Dermis microvascular lymphatic vessel endothelial cell (primary cell): ENCODE measurements at places on chromosomes 11 and 22.

- no peak for DNase-seq
Measured at GRCh38 chr11:65646958-65647701, 9.2 kb downstream of the SIPA1 start.

DNA sequence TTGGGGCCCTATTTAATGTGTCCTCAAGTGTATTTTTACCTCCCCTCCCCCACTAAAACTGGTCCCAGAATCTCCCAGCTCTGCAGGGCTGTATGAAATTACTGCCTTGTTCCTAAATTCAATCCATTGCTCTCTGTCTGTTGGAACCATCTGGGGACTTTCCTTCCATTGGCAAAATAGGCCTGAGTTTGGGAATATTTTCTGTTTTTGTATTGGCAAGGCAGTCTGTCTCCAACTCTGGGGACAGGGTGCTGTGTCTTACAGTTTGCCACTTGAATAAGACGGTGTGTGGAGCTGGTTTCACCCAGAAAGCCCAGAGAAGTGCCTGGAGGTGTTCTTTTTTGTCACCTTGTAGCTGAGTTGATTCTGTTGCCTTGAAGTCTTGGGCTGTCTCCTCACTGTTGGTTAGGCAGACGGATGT is 1.3 kb downstream of the PACS1 start:
- no peak for DNase-seq

GRCh38 chr22:38244106-38244505 is 28.7 kb downstream of the TMEM184B start:
- DNase-seq, result no peak

DNA sequence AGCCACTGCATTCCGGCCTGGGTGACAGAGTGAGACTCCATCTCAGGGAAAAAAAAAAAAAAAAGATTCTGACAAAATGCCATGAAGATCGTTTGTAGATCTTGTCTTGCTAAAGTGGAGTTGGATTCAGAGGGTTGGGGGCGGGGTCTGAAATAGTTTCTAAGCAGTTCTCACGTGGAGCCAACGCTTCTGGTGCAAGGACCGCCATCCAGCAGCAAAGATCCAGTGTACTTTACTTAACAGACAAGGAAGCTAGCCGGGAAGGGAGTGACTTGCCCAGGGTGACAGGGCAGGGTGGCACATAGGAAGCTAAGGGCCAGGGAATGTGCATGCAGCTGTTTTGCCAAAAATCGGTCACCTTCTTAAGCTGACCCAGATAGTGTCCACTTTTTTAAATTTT is 27.4 kb downstream of the APOL1 start:
- DNase-seq, result no peak

DNA sequence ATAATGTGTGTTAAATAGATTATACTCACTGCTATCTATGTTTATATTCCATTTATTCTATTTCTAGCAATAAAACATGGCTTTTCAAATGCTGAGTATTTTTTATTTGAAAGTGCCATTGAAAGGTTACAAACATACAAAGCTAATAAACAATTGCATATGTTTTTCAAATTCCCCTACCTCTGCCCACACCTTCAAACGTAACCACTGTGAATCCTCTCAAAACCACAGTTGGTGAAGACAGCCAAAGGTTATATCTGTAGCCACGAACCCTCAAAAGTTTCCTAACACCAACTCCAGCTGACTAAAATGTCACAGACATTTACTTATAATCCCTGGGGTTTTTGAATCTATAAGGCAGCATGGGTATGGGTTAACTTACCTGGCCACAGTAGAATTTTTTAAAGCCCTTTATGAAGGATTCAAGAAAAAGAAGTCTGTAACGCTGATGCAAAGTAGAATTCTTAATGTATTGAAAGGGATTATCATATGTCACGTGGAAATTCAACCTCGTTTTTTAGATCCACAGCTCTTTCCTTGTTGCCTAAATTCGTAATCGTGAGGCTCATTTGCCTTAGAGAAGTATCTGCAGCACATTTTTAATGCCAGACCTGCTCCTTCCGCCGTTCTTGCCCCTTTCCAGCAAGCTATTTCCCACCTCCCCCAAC is 122.5 kb upstream of the ZC3H12C start:
- DNase-seq, result no peak

DNA sequence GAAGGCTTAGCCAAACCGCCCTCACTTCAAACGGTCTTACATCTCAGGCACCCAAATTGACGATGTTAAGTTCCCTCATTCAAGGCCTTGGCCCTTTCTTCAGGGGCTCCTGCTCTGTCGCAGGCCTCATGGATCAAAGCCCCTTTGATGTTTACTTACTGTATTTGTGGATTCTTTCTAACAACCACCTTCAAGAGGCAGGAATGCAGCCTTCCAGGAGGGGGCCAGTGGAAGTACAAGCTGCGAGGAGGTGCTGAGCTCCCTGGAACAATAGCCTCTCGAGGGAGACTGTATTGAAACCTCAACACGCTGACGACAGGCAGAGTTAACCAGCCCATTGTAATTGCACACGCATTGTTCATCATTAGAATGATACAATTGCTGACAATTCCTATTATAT is 209.1 kb downstream of the ST3GAL4 start:
- DNase-seq, result no peak

DNA sequence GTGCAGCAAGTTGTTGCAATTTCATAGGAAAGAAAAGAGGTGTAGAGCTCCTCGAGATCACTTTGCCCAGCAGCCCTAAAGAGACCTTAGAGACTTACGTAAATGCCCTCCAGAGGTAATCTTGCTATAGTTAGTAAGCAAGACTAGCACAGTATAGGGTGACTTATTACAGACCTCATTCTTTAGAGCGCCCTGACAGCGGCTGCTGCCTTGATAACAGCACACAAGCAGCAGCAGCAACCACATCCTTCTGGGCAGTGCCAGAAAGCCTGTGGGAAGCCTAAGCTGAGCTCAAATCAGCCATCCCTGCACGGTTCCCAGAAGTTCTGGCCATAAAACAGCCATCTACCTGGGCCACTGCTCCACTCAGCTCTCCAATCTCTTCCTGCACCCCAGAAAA is 22.6 kb upstream of the OR56B1 start:
- DNase-seq, result no peak

DNA sequence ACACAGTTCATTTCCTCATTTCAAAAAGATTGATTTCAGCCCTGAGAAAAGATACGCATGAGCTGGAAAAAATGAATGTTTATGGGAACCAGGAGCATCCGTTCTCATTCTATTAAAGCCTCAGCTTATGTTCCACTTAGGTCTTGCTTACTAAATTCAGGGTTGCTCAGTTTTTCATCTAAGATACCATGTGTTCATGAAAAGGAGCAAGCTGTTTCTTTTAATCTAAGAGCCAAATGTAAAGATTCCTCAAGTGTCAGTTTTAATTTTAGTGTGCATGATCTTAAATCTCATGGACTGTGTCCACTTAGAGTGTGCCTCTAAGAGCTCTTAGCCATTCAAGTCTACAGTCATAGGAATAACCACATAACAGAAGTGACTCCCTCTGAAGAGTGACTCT is 141.5 kb upstream of the ARHGAP42 start:
- DNase-seq, result no peak

DNA sequence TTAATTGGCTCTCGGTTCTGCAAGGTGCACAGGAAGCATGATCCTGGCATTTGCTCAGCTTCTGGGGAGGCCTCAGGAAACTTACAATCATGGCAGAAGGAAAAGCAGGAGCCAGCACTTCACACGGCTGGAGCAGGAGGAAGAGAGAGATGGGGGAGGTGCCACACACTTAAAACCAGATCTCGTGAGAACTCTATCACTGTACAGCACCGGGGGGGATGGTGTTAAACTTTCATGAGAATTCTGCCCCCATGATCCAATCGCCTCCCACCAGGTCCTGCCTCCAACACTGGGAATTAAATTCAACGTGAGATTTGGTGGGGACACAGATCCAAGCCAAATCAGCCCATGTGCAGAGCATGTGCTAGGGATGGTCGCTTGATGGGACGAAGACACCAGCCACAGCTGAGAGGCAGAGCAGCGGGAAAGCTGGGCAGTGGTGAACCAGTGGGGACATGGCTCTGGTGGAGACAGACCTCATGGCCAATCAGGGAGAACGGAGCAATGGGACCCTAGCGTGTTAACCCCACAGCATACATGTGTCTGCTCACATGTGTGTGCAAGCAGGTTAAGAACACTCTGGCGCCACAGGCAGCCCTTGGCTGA is 6.2 kb downstream of the TANGO2 start:
- DNase-seq, result no peak
